DMS79 (cell line): ENCODE measurements at places on chromosomes 2 and 18.

- DNase-seq = no peak
These were observed 44.1 kb downstream of the NCK2 start for GRCh38 chr2:105788670-105789290.

GRCh38 chr2:177883177-177883576 is 189.4 kb downstream of the PDE11A start:
- no peak for DNase-seq

GRCh38 chr2:9674891-9675414 is 44.2 kb upstream of the YWHAQ start:
- no peak for DNase-seq

- DNase-seq = no peak
These were observed 216.8 kb downstream of the TSN start for GRCh38 chr2:121972203-121972602.
